Brain (organoid and tissue), 16 donors: ENCODE measurements at places on chromosomes 7 and 10. TPM values are rescaled to one million over a fixed set of nuclear protein-coding genes. Genes with fewer than 3 reads are reported as not detected.

LRCH4 gene
- 32.4 TPM for polyA plus RNA-seq

PAOX gene
- polyA plus RNA-seq = 7.9 TPM

PARD3 gene
- polyA plus RNA-seq = 33.7 TPM

FGFR2 gene
- polyA plus RNA-seq = 88.5 TPM

PTN gene
- polyA plus RNA-seq = 169 TPM

SRRM3 gene
- polyA plus RNA-seq = 20.5 TPM

BICC1 gene
- 0.49 TPM for polyA plus RNA-seq

LIPK gene
- polyA plus RNA-seq = not detected

CCDC136 gene
- polyA plus RNA-seq = 33.2 TPM

SFTPA1 gene
- not detected for polyA plus RNA-seq

TAS2R41 gene
- not detected for polyA plus RNA-seq

STEAP4 gene
- polyA plus RNA-seq = 0.19 TPM

SFRP4 gene
- 0.81 TPM for polyA plus RNA-seq

PAX4 gene
- polyA plus RNA-seq = not detected

EGR2 gene
- polyA plus RNA-seq = 0.54 TPM

SBDS gene
- polyA plus RNA-seq = 85.0 TPM

LIPJ gene
- polyA plus RNA-seq = not detected

GPR26 gene
- 0.59 TPM for polyA plus RNA-seq

CCL24 gene
- 1.4 TPM for polyA plus RNA-seq

CHST15 gene
- 6.0 TPM for polyA plus RNA-seq

TRIM73 gene
- 2.3 TPM for polyA plus RNA-seq

CHN2 gene
- polyA plus RNA-seq = 26.5 TPM

MLXIPL gene
- 4.0 TPM for polyA plus RNA-seq

GJD4 gene
- polyA plus RNA-seq = not detected
